ENCODE measurements at places on chromosomes 1 and 21.

- no peak for DNase-seq
Observed at GRCh38 chr21:42527489-42528158, 14.0 kb downstream of the SLC37A1 start.

GRCh38 chr1:236724506-236724905 lies 38.2 kb downstream of the ACTN2 start:
- DNase-seq, result no peak

DNA sequence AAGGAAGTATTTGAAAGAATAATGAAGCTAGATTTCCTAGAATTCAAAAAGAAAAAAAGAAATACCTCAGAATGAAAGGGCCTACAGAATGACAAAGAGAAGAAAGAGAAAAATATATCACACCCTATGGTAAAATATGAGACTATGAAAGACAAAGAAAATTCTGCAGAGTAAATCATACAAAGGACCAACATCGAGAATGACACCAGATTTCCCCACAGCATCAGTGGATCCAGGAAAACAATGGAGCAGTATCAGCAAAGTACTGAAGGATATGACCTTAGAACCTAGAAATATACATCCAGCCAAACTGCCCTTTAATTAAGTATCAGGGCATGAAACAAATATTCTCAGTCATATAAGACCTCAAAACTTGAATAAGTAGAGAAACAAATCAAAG lies 21.2 kb upstream of the IFNAR2 start:
- no peak for DNase-seq

DNA sequence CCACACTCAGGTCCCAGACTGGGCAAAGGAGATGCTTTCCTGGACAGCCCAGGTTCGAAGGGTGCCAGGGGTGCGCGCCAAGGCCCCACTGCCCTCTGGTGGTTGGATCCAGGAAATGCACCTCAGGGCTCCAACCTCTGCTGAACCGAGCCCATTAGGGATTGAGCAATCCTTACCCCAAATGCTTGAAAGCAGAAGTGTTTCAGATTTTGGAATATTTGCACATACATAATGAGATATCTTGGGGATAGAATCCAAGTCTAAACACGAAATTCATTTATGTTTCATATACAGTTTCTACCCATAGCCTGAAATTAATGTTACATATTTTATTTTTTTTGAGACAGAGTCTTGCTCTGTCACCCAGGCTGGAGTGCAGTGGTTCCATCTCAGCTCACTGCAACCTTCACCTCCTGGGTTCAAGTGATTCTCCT lies 57.4 kb downstream of the SLC9A1 start:
- DNase-seq, result no peak

- no peak for DNase-seq
Observed at GRCh38 chr1:231774719-231775335, 148.2 kb downstream of the DISC1 start.

GRCh38 chr21:17536381-17536780 lies 23.5 kb downstream of the CXADR start:
- DNase-seq, result no peak

DNA sequence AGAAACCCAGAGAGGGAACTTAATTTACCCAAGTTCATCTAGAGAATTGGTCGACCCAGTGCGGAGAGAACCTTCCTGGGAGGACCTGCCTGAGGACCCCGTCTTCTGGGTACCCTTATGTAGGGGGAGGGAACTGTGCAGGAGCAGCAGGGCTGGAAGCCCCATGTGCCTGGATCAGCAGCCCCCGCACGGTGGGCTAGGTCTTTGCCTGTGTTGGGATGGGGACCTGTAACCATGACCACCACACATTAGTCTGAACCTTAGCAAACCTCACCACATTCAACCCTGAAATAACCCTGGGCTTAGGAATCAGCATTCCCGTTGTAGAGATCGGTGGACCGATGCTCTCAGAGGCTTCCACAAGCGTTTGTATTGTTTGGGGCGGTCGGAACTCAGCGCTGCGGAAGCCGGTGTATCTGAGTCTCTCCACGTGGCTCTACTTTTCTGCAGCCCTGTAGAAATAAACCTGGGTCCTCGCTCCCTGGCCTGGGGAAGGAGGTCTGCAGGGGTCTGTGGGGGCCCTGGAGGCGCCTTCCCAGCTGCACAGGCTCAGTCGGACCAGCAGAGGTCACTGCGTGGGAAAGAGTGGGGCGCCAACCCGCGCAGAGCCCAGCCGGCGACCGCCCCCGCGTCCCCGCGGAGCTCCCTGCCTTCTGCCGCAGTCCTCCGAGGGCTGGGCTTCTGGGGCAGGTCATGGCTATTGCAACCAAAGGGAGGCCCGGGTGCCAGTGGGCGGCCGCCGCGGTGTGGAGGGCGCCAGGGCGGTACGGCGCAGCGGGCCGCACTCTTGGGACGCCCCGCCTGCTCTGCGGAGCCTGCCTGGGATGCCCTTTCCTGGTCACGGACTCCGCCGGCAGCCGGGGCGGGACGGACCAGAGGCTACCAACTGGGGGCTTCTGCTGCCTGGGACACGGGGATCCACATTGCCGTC lies 36.2 kb upstream of the KCNA10 start:
- DNase-seq, result no peak

DNA sequence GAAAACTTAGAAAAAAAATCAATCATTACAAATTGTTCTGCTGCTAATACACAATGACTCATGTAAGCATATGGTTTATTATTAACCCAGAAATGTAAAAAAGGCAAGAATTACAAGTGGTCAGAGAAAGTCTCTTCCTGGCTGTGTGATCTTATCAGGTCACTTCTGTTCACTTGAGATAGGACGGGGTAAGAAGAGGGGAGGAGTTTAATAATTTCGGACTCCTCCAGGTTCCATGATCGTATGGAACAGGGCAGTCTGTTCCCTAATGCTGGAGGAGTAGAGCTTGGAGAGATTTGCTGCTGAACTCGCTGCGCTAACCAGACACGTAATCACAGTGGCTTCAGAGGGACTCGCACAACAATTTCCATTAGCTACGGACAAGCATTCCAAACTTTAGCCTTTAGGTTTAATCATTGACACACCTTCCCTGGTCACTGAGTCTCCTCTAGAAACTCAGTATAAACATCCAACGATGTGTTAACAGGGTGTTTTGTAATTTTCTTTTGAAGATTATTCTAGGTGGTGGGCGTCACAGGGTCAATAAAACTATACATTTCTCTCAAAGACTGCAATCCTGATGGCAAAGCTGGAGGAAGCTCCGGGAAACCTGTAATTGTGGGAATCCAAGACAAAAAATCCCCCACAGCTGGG lies 1.3 kb downstream of the CRYZ start:
- DNase-seq, result no peak

GRCh38 chr1:34070201-34070836 lies 94.7 kb downstream of the CSMD2 start:
- no peak for DNase-seq

DNA sequence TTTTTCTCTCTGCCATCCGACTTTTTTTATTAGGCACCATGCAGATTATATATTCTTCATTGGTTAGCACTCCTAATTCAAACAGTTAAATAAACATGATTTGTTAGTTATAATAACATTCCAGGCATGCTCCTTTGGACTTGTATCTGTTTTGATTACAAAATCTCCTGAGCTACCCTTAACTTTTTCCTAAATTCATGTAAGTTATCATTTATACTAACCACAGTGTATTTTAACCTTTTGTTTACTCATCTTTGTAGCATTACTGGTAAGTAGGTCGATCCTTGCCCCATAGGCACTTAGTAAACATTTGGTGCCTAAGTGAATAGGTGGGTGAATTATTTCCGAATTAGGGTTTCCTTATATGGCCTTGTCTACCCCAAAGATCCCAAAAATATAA lies 43.8 kb downstream of the MIER1 start:
- no peak for DNase-seq

DNA sequence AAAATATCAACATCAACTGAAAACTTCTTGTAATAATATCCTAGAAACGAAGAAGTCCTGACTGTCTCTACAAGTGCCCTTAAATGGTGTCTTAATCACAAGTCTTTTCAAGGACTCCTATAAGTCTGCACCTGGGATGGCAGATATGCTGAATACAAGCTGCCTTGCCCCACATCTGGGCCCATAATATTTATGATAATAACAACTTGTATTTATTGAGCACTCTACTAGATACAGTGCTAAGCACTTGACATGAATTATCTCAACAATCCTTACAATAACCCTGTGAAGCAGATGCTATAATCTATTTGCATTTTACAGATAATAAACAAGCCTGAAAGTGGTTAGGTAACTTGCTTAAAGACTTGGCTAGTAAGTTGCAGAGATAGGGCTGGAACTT lies 78.0 kb upstream of the ZNF648 start:
- DNase-seq, result no peak

GRCh38 chr1:245864872-245865271 lies 642.2 kb downstream of the SMYD3 start:
- no peak for DNase-seq

GRCh38 chr21:42836402-42836666 lies 43.0 kb downstream of the WDR4 start:
- DNase-seq, result no peak

DNA sequence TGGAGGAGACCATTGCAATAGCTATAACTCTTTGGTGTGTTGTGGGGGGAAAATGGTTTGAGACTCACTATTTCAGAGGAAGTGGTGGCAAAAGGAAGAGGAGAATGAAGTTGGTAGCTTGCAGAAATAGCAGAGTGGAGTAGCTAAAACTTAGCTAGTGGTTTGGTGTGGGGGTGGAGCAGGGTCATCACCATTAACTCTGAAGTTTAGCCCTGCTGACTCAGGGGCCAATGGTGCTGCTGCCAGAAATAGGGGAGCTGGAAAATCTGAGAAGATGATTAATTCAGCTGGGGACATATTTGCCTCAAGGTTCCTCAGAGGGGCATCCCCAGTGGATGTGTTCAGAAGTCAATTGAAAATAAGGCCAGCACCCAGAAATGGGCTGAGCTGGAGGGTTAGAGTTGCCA lies 65.4 kb downstream of the RUNX1 start:
- no peak for DNase-seq

DNA sequence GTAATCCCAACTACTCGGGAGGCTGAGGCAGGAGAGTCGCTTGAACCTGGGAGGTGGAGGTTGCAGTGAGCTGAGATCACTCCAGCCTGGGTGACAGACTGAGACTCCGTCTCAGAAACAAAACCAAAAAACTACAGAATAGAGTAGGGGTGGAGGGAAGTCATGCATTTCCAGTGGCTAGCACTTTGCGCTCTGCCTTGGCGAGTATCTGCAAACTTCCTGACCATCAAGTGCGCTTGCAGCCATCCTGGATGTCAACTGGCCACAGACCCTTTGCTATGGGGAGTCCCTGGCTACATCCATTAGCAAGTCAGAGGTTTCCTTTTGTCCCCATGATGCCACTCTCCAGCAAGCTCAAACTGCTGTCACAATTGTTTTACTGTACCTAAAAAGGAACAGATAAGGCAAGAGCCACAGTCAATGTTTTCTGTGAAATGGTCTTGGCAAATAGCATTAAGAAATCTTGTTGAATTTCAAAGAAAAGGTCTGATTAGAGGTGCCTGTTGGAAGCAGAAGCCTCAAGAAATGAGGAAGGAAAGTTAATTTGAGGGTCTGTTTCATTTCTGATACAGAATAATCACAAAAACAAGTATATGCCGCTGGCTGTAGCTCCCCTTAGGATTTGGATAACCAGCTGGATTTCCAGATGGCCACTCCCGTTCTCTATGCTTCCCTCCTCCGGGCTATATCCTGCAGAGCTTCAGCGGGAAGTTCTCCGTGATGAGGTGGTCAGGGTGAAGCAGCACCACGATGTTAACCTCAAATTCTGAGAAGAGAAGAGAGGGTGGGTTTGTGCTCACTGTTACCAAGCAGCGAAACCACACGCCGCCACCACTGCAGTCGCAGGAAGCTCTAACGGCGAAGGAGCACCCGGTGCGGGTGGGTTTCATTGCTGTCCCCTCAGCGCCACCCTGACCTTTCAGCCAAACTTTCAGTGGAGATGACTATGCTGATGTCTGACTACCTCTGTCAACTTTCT lies 42.0 kb downstream of the VPS26C start:
- no peak for DNase-seq
